Melanocyte of skin (primary cell): ENCODE measurements at places on chromosomes 13 and 19. TPM values are rescaled to one million over a fixed set of nuclear protein-coding genes. Genes with fewer than 3 reads are reported as not detected.

The CD79A gene
- total RNA-seq = under 0.01 TPM in 1 of 2 replicates, not detected in the other

The SMIM24 gene
- 1.0 TPM in 1 of 2 replicates, not detected in the other for total RNA-seq

The FRY gene
- 2.0 and 3.9 TPM in 2 replicates for total RNA-seq

The PGLYRP2 gene
- total RNA-seq = not detected in 2 replicates

The ZNF506 gene
- total RNA-seq = 11.0 and 16.7 TPM in 2 replicates

The TEX26 gene
- total RNA-seq = not detected in 2 replicates

The ZNF580 gene
- total RNA-seq = 5.7 and 6.0 TPM in 2 replicates
